ENCODE measurements at places on chromosomes 16 and 17. TPM values are rescaled to one million over a fixed set of nuclear protein-coding genes. Genes with fewer than 3 reads are reported as not detected.

DNA sequence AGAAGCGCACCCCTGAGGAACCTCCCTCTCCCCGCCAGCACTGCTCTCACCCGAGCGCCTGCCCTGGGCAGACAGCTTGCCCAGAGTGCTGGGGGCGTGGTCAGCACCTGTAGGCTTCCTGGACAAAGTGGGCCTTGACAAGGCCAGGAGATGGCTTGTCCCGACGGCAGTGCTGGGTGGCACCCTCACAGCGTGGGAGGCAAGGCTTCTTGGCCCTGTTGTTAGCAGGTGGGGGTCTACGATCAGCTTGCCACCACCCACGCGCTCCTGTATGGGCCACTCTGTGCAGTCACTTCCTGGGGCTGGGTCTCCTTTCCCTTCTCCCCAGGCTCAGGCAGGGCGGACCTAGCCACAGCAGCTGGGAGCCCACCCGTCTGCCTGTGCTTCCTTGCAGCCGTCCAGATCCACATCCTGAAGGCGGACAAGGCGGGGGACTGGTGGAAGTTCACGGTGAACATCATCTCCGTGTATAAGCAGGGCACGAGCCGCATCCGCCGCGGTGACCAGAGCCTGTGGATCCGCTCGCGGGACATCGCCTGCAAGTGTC is 218.0 kb downstream of the NTN1 start:
- no peak overlapping the region for H3K27ac ChIP-seq
- peaks cover 2% of the 10 kb centered on the region for H3K4me1 ChIP-seq
- DNase-seq = peak; percentile 74
- H3K36me3 ChIP-seq = no peaks in the 10 kb centered on the region
- peak overlapping the region; percentile 77 for H3K4me3 ChIP-seq
- no peaks in the 10 kb centered on the region for H3K27me3 ChIP-seq

DNA sequence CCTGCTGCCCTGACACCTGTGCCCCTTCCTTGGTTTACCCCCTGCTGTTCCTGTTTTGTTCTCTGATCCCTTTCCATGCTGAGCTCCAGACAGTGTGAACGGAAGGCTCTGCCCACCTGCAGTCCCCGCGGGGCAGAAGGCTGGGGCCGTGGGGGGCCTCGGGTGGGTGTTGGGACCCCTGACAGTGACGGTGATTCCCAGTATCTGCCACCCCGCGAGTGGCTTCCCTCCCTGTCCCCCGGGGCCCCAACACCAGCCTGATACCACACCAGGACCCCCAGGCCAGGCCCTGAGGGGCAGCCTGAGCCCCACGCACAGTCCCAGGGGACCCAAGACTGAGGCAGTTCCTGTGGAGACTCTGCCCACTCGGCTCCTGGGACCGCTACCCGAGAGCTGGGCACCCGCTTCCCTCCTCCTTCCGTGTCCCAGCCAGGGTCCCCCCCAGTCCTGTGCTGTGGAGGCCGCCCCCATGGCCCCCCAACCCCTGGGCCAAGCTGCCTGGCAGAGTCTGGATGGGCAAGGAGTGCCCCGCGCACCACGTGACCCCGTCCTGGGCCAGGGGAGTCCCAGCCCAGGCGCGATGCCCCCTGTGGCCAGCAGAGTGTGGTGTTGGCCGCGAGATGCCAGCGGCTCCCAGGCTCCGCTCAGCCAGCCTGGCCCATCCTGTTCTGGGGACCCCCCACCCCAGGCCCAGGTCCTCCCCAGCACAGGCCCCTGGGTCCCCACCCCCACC is 10.0 kb upstream of the C1QTNF8 start:
- H3K4me1 ChIP-seq = no peaks in the 10 kb centered on the region
- no peaks in the 10 kb centered on the region for H3K27me3 ChIP-seq
- no peak overlapping the region for H3K4me3 ChIP-seq
- H3K27ac ChIP-seq = no peak overlapping the region
- DNase-seq = peak; percentile 81

GRCh38 chr16:16150117-16150877 is 73.0 kb downstream of the ABCC6 start:
- no peak overlapping the region for H3K27ac ChIP-seq
- H3K4me1 ChIP-seq = no peaks in the 10 kb centered on the region
- H3K36me3 ChIP-seq = peaks cover 6% of the 10 kb centered on the region
- DNase-seq = no peak
- no peak overlapping the region for H3K4me3 ChIP-seq
- no peaks in the 10 kb centered on the region for H3K27me3 ChIP-seq

DNA sequence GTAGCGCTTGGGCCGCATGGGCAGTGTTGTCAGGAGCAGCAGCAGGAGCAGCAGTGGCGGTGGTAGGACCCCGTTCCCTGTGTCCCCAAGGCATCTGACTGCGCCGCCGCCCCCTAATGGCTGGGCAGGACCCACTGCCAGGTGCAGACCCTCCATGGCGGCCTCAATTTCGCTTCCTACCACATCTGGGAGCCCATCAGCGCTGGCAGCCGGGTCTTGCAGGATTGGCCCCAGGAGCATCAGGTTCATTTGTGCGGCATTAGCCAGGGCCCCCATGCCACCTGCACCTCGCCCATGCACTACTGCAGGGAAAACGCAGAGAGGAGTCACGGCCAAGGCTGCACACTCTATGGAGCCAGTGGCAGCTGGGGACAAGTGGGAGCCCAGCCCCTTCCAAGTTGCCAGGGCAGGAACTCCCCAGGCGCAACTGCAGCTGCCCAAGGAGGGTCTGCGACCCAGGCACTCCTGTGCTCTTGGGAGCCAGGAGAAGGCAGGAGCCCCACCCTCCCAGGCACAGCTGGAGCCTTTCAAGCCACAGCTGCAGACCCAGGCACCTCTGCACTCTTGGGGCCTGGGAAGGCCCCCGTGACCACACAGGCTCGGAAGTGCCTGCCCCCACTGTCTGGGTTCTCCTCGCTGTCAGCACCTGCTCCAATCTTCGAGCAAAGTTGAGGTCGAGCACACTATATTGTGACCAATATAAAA is 594.2 kb downstream of the KCNJ18 start:
- no peak overlapping the region for H3K4me3 ChIP-seq
- no peaks in the 10 kb centered on the region for H3K27me3 ChIP-seq
- H3K4me1 ChIP-seq = no peaks in the 10 kb centered on the region
- H3K36me3 ChIP-seq = peaks cover 6% of the 10 kb centered on the region
- no peak for DNase-seq

DNA sequence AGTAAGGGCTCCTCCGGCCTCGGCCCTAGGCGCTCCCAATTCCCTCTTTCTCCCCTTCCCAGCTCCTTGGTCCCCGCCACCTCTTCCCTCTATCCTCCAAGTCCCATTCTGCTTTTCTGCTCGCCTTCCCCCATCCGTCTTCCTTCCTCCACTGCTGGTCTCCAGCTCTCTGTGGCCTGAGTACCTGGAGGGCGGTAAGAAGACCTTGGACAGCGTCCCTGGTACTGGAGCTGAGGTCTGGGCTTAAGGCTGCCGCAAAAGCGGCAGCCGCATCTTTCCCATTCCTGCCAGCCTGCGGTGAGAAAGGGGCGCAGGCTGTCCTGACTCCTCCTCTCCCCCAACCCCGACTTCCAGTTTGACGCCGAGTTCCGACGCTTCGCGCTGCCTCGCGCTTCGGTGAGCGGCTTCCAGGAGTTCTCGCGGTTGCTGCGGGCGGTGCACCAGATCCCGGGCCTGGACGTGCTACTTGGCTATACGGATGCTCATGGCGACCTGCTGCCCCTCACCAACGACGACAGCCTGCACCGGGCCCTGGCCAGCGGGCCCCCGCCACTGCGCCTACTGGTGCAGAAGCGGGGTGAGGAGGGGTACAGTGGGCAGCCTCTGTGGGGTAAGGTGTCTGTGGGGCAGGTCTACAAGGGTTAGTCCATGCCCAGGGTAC is 471 bp downstream of the PARD6A start:
- 0 out of 2 replicates have a peak, but pooled peaks cover 7% of the 10 kb centered on the region for H3K36me3 ChIP-seq
- DNase-seq = peak; percentile 79
- no peaks in the 10 kb centered on the region for H3K4me1 ChIP-seq
- peak overlapping the region; percentile 85 for H3K4me3 ChIP-seq

- H3K27ac ChIP-seq = no peak overlapping the region
- H3K4me1 ChIP-seq = no peaks in the 10 kb centered on the region
- no peaks in the 10 kb centered on the region for H3K36me3 ChIP-seq
- DNase-seq = peak; percentile 49
- no peak overlapping the region for H3K4me3 ChIP-seq
Observed at GRCh38 chr17:71975331-71975801, 145.5 kb upstream of the SOX9 start.

GRCh38 chr16:10770907-10771306 is 27.3 kb downstream of the NUBP1 start:
- H3K36me3 ChIP-seq = no peaks in the 10 kb centered on the region
- no peak overlapping the region for H3K27ac ChIP-seq
- no peak overlapping the region for H3K4me3 ChIP-seq
- H3K27me3 ChIP-seq = no peaks in the 10 kb centered on the region
- H3K4me1 ChIP-seq = no peaks in the 10 kb centered on the region
- no peak for DNase-seq

GRCh38 chr17:34578656-34579016 is 746 bp upstream of the TMEM132E start:
- H3K4me3 ChIP-seq = peak overlapping the region; percentile 85
- DNase-seq = no peak
- peaks cover 5% of the 10 kb centered on the region for H3K4me1 ChIP-seq

GRCh38 chr17:61418449-61418848 is 18.8 kb downstream of the TBX2 start:
- no peak overlapping the region for H3K27ac ChIP-seq
- no peaks in the 10 kb centered on the region for H3K4me1 ChIP-seq
- peaks cover 10% of the 10 kb centered on the region for H3K27me3 ChIP-seq

- no peak for DNase-seq
- no peaks in the 10 kb centered on the region for H3K27me3 ChIP-seq
- no peaks in the 10 kb centered on the region for H3K36me3 ChIP-seq
- no peak overlapping the region for H3K4me3 ChIP-seq
Observed at GRCh38 chr17:70086516-70086915, 11.5 kb downstream of the KCNJ16 start.

DNA sequence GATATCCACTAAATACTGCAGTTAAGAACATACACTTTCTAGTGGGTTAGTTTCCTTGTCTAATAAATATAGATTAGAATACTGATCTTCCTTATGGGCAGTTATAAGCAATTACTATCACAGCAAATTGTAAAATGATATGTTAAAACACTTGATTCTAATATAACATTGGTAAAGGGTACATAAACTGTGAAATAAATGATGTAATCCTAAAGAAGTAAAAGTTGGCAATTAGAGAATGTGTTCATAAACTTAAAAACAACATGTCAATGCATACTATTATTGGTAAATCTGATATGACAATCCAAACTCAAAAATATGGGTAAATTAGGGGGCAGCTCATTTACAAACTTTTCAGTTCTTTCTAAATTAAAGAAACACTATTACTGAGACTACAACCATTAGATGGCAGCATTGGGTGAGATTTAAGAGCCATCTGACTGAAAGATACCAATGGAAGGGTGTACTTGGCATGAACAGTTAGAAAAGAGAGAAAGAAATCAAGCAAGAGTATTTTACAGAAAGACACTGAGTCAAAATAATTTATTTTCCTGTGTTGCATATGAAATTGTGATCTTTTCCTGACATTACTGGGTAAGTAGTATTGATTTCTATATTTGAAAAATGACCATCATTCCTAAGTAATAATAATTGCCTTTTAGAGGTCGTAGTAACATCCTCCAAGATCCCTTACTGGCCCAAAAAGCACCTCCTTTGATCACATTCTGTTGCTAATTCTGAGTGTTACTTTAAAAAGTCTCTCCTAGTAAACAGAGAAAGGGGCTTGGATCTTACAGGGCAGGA is 119.6 kb downstream of the SPAG9 start:
- H3K27ac ChIP-seq = no peak overlapping the region
- H3K36me3 ChIP-seq = peaks cover 51% of the 10 kb centered on the region
- DNase-seq = no peak

Gene SEZ6L2
- 50.8 TPM for total RNA-seq

Gene TTYH2
- total RNA-seq = 3.2 TPM

Gene CD68
- total RNA-seq = 0.37 TPM

Gene SLC13A2
- not detected for total RNA-seq

Gene HS3ST3B1
- total RNA-seq = 2.9 TPM

Gene DPEP3
- total RNA-seq = 0.68 TPM

Gene NPIPA5
- 5.2 TPM for total RNA-seq

Measured in H9 (cell line).